Activated CD8-positive, alpha-beta memory T cell treated with anti-CD3 and anti-CD28 coated beads for 4 hours (primary cell): ENCODE measurements at places on chromosomes 3 and 15.

DNA sequence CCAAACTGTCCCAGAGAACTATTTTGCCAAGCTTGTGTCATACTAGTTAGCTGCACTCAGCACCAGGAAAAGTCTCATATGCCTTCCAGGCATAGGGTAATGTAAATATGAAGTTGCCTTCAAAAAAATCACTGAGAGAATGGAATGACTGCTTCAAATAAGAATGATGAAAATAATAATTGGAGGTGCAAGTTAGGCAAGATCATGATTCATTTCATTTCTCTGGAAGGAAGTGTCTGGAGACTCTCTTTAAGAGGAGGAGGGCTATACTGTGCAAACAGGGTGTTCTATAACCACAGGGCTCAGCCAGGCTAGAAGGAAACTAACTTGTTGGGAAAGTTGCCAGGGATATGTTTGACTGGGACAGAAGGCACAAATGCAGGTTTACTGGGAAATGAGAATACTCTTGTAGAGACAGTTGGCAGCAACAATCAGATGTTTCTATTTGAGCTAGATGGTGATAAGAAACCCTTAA is 4.3 kb downstream of the SIDT1 start:
- no peak for DNase-seq

GRCh38 chr15:92109191-92109873 is 255.8 kb downstream of the SLCO3A1 start:
- no peak for DNase-seq

DNA sequence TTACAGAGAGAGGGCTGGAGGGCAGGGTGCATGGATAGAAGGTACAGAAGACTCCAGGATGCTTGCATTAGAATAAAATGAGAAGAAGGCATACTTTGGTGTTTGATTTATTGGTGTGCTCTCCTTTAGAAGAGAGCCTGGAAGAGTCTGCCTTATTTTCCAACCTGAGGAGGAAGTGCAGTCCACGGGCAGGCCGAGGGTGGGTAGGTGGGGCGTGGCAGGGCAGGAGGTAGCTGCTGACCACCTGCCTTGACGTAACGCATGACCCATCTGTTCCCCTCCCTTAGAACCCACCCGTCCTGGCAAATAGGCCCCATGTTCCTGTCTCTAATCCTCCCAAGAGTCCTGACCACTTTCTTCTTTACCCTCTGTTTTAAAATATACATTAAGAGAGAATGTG is 222.3 kb upstream of the LYSMD4 start:
- DNase-seq = no peak

- no peak for DNase-seq
Observed at GRCh38 chr3:52444860-52445793, at the start of gene SEMA3G. SEMA3G (minus strand) TSS chr3:52445103; CDS start chr3:52445027, 76 bp downstream.

DNA sequence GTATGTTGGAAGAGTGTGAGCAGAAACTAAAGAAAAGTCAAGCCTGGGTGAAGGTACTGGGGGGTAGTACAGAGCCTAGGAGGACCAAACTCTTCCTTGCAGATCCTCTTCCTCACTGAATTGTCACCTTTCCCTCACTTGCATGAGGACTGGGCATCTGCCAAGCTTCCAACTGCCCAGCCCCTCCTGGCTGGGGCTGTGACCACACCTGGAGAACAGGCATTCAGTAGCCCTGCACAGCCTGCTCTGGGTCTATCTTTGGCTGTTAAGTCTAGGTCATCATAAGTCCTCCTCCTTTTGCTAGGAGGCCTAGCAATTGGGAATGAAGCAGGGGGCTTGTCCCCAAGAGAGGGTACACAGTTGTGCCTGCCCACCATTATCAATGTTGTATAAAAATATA is 55.2 kb downstream of the CAPN7 start:
- no peak for DNase-seq

GRCh38 chr15:36808411-36809160 is 229.2 kb downstream of the CDIN1 start:
- DNase-seq = no peak

- DNase-seq = no peak
Observed at GRCh38 chr3:158936530-158937113, 134.8 kb downstream of the MFSD1 start.

DNA sequence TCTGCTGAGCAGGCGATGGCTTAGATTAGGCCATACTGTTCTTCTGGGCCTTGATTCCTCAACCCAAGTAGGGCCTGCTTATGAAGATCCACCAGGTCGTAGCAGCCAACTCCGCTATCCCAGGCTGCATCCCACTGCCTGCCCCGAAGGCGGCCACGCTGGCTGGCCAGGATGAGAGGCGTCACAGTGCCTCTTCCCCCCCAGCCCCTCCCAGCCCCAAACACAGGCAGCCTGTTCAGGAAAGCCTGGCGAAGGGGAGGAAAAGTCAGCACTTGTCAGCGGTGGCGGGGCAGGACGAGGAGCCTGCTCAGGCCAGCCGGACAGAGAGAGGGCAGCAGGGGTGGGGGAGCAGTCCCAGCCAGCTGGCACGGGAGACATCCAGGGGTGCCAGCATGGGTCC is 11.2 kb downstream of the PTH1R start:
- no peak for DNase-seq

DNA sequence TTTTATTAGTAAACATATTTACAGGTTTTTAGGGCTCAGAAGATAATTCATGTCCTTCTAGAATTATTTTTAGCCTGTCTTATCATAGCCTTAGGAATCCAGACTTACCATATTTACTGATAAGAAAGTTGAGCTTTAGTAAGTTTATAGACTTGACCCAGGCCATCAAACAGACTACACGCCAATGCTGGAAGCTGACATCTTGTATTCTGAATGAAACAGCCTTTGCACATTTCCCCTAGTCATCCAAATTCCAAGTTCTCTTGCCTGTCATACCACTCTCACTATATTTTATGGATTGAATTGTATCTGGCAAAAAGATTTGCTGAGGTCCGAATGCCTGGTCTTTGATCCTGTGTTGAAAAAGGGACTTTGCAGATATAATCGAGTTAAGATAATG is 58.6 kb downstream of the DRD3 start:
- no peak for DNase-seq
